Activated CD4-positive, alpha-beta memory T cell treated with anti-CD3 and anti-CD28 coated beads, Interleukin-2, amount 10 ng/mL, durations not matched to agents 7 days and 5 days (primary cell): ENCODE measurements at places on chromosomes 3 and 15.

- DNase-seq, result no peak
These were observed 35.7 kb downstream of the MECOM start for GRCh38 chr3:169627789-169628188.

GRCh38 chr3:120763601-120764000 lies 21.1 kb downstream of the GTF2E1 start:
- DNase-seq, result no peak

DNA sequence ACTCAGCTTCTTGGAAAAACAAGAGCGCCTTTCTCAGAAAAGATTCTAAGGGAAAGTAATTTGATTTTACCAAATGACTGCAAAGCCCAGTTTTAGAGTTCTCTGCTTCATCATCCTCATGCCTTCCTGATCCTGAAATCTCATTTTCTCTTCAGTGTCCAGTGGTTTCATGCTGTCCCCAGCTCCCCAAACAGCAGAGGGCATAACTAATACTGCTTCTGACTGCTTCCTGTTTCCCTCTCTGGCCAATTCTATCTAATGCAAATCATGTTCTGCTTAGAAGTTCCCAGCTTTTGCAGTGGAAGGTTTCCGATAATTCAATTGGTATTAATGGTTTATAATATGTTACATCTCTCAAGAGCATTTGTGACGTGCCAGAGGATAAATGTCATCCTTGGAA lies 161.1 kb downstream of the CLSTN2 start:
- no peak for DNase-seq

DNA sequence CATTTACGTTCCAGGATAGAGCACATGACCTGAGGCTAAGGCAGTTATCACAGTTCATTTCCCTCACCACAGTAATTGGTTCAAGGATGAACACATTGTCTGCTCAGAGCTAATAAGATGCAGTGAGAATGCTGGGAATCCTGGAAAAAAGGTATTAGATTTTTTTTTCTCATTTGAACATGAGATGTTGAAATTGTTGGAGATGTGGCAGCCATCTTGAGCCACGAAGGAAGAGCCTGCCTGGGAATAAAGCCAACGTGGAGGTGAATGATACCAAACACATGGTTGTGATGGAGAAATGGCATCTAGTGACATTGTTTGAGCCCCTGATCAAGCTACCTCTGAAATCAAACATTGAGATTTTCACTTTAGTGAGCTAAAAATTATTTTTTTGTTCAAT lies 16.0 kb upstream of the STT3B start:
- DNase-seq, result no peak

GRCh38 chr3:181705086-181705480 lies 6.6 kb upstream of the SOX2 start:
- DNase-seq, result no peak

DNA sequence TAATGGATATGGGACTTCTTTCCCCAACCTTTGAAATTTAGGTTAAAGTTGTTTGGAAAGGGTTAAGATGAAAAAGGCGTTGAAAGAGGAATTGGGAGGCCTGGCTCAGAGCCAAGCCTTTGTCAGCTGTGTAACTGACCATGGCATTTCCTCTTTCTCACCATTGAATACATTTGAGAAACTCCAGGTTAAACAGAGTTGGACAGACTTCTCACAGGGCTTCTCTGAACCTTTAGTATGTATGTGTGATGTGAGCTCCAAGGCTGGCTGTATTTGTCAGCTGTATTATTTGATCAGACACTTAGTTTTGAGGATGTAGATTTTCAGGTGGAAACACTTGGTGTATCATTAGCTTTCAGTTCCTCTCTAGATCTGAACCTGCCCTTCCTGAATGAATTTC lies 136.4 kb upstream of the GOLGA6L4 start:
- DNase-seq, result no peak
